ENCODE measurements at places on chromosomes 7 and 10.
A peak's percentile ranks its signal among the peaks of the same experiment; 100 is the strongest.

- DNase-seq = no peak
Measured at GRCh38 chr7:128278366-128278765, 37.3 kb downstream of the LEP start.

DNA sequence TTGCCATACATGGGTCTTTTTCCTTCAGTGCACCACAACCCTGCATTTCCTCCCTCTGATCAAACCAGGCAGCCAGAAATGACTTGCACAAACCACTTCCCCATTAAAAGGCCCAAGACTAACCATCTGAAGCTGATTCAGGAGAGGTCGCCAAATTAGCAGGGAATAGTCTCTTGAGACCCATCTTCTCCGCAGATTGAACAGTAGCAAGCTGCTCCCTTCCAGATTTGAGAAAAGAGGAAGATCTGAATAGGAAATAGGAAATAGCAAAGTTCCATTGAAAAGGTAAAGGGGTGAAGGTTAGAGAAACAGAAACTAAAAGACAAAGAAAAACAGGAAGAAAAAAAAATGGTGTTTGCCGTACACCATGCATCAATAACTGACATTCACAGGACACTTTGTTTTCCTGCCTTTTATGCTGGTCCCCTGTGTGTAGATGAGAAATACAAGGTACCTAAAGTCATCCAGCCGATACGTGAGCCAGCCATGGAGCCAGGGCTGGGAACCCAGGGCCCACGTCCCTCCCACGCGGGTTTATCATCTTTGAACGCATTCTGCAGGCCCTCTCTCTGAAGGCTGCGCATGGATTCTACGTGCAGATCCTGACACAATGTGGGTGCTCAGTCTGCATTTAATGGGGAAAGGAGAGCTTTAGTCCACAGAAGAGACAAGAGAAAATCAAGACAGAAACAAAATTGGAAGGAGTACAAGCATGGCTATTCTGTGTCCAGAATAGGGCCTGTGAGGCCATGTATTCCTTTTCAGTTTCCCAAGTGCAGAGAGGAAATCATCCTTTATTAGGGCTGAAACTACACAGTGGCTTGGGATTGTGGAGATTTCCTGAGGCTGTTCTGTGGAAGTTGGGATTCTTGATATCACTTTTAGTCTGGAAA lies 268.4 kb upstream of the NPVF start:
- no peak for DNase-seq

- no peak for DNase-seq
Measured at GRCh38 chr7:124840435-124840834, 74.8 kb upstream of the GPR37 start.

DNA sequence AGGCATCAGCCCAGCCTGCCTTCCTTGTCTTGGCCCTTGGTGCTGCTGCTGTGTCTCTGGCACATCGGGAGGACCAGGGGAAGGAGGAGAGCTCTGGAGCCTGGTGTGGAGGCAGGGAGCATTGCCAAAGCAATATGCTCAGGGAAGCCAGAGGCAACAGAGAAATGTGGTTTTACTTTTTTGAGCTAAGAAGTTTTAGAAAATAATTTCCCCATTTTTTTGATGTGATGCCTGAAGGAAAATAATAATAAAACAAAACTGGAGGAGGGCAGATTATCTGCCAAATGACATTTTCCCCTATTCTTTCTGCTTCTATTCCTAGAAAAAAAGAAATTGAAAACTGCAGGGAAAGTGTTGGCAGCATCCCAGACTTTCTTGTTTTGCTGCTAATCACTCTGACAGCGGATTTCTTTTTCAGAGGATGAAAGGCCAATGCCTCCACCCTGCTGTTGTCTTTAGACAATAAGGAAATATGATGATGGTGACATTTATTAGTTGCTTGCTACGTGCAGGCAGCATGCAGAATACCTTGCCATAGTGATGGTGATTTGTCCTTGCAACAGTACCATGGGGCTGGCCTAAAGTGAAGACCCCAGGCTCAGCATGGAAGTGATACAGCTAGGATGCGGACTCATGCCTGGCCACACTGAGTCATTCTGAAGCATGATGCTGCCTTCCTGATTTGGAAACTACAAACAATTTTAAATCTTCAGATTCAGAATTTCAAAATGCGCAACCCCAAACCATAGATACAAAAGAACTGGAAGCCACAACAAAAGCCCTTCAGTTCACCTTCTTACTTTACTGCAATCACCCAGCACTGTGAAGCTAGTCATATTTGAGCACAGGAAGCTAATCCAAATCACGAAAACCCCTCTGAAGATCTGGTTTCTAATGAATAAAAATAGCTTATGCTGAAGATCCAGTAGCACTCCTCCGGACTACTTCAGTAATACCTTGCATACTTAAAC lies 260.2 kb upstream of the TMEM72 start:
- no peak for DNase-seq

- no peak for DNase-seq
Measured at GRCh38 chr7:128378637-128379036, 17.1 kb upstream of the PRRT4 start.

DNA sequence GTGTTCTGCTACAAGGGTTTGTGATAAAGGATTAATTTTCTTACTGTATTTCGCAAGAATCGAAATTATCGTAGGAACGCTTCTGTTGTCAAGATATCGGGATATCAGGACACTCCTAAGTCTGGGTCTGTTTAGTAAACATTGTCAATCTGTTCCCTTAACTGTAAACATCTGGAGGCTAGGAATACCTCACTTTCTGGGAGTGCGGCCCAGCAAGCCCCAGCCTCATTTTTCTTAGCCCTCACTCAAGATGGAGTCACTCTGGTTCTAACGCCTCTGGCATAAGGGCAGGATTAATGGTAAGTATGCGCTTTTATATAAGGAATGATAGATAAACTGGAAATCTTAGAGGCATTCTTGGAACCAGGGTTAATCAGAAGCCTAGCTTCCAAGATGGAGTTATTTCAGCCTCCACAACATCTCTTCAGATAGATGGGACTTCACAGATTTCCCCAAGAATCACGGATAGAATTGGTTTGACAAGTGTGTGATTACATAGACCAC lies 30.1 kb upstream of the CCL24 start:
- no peak for DNase-seq

DNA sequence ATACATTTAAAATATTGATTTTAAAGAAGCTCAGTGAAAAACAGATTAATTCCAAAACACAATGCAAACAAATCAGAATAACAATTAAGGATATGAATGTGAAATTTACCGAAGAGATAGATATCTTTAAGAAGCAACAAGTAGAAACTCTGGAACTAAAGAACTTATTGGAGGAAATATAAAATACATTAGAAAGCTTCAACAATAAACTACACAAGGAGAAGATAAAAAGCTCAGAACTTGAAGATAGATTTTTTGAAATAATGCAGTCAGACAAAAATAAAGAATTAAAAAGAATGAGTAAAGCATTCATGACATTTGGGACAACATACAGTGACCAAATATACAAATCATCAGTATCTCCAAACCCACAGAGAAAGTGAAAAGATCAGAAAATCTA lies 43.2 kb downstream of the HIBADH start:
- DNase-seq = no peak

GRCh38 chr10:78337646-78338391 lies 304.2 kb downstream of the RPS24 start:
- DNase-seq = no peak

DNA sequence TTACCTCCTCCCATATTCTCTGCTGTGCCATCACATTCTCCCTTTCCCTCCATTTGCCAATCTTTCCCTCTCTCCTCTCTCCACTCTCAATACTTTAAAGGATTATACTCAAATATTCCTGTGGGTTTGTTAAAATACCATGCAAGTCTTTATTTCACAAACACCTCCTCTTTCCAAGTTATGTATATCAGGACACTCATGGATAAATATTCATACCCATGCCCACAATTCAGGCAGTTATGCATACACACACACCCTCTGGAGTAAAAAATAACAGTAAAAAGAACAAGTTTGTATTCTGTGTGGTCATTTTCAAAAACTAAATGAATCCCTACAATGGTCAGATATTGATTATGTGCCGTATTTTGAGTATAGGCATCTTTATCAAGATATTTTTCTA lies 73.3 kb upstream of the TMEM140 start:
- DNase-seq = no peak

GRCh38 chr7:130144312-130145171 lies 60.7 kb downstream of the TMEM209 start:
- no peak for DNase-seq

DNA sequence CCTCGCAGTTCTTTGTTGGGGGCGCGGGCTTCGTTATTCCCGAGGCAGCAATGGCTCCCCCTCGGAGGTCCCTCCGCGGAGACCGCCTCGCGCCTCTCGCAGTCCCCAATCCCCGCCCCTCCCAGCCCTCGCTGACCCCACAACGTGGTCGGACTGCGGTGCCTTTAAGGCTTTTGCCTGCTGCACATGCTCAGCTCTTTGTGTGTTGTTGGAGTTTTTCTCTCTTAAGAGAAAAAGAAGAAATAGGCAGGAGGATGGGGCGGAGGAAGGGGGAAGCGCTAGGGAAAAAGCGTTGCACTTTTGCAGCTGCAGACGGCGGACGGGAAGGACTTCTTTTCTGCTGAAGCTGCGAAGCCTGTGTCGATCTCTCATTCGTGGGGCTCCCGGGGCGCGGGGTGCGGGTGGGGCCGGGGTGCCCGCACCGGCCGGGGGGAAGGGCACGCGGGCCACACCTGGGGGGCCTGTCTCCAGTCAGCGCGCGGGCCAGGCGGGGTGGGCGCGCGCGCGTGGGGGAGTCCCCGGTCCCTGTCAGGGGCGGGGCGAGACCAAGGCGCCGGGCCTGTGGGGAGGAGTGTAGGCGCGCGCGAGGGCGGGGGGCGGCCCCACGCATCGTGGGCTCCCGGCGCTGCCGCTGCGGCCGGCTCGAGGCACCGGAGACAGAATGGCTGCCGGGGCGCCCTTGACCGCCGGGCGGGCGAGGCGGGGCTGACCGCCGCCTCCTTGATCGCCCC lies 445 bp upstream of the ATRNL1 start:
- DNase-seq = peak; percentile 56

- DNase-seq = no peak
Measured at GRCh38 chr7:33757563-33758165, 147.7 kb upstream of the BMPER start.

DNA sequence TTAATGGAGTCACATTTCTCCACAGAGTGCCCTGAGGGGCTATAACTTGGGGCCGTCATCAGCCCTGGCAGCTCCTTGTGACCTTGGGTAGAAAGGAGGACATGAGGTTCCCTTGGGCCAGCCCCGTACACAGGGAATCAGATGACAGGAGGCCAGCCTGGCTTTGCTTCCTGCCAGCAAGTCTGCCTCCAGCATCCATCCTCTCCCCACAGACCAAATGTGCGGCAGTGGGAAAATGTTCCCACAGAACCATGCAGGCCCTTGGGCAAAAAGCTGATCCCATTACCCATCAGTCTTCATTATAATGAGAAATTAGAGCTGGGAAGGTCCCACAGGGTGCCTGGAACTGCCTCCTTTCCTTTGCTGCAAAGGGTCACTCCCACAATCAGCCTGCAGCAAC lies 908.3 kb downstream of the GRID1 start:
- no peak for DNase-seq

- DNase-seq = no peak
Measured at GRCh38 chr10:3866332-3866731, 81.3 kb upstream of the KLF6 start.

DNA sequence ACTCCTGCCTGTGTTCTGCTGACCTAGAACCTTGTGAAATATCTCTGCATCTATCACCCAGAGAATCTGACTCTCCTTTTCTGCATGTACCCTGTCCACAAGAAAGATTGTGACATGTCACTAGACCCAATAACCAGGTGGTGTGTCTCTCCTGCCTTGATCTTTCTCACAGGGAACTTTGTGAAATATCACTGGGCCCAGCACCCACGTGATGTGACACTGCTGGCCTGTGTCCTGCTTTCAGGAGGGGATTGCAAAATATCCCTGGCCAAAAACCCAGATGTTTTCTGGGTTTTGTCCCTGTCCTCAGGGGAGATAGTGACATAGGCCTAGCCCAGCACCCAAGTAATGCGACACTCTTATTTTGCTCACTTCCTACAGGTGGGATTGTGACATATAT lies 10.1 kb upstream of the ZNF107 start:
- no peak for DNase-seq

GRCh38 chr10:43790147-43790546 lies 141.5 kb upstream of the ZNF32 start:
- no peak for DNase-seq

DNA sequence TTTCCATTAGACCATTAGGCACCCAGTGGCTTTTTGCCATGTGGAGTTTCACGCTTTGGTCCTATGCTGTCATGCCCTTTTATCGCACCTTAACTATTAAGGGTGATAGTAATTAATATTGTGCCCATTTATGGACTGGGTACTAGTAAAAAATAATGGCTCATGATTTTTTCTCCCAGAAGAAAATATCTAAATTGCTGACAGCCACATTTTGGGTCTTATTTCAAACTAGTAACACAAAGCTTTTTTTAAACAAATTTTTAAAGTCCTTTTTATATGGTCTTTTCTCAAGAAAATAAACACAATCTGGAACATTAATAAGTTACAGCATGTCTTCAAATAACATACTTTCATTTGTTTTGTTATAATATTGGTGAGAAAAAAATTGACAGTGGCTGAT lies 179.7 kb downstream of the ANKRD7 start:
- no peak for DNase-seq

- DNase-seq = no peak
Measured at GRCh38 chr7:68429411-68430117, 1168.7 kb upstream of the AUTS2 start.

Measured in NCI-H187 (cell line).